Stimulated activated CD4-positive, alpha-beta T cell treated with anti-CD3 and anti-CD28 coated beads, Interleukin-1b, Interleukin-23, amount 100 ng/mL, for 1 hour (primary cell): ENCODE measurements at places on chromosomes 7 and 10.

DNA sequence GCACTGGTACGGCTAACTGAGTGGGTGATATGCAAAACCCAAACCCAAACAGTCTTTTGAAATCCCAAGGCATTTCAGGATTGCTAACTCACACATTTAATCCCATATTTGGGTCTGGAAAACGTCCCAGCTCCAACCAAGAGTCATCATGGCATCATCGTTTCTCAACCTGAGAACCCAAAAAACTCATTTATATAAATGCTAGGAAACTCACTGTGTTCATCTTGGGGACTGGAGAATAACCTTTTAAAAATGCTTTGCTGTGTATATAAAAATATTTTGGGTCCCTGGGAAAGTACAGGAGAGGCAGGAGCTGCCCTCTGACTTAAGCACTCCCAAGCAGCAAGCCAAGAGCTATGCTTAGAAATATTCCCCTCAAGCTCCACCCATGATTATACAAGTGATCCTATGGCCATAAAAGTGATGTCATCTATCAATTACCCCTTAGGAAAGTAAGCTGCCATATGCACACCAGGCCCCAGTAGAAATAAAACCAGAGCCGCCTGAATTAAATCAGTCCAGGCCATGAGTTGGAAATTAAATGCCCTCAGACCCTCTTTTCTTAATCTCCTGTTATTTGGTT lies 352.1 kb downstream of the FRMD4A start:
- no peak for DNase-seq

DNA sequence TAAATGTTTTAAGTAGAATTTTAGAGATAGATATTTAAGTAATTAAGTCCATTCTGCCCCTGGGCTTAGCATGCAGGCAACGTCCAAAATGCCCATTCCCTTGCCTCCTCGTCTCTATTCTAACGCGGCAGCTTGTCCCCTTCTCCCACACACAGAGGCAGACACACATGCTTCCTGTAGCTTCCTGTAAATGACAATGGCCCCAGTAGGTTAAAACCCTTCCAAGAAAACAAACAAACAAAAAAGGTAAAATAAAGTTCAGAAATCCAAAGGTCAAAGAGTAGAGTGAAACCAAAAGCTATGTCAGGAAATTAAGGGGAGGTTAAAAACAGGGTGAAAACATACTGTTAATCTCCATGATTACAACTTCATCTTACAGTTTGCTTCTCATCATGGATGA lies 857.6 kb downstream of the GATA3 start:
- no peak for DNase-seq

DNA sequence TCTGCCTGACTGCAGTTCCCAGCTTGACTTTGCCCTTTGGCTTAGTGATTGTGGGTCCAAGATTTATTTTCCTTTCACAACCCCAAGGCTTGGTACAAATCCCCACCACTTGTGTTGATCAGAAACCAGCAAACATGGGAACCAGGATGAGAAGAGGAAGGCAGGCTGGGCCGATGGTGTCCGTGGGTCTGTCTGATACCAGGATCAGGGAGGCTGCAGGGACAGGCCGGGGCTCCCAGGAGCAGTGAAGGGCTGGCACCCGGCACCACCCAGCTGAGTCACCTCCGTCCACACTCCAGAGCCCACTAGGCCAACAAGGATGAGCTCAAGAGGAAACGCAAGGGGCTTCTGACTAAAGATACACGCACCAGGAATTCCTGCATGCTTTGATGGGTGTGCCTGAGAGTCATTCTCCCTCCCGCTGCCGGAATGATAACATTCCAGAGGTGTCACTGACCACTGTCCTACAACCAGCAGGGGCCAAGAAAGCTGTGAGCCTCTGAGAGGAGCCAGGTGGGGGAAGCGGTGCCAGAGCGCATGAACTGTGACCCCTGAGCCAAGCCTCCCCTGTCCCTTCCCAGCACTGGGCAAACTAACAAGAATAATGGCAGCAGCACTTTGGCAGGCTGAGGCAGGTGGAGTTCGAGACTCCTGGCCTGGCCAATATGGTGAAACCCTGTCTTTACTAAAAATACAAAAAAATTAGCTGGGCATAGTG lies 29.2 kb upstream of the PROSER2 start:
- no peak for DNase-seq

- DNase-seq: no peak
Observed at GRCh38 chr10:51629934-51630639, 69.3 kb downstream of the CSTF2T start.

DNA sequence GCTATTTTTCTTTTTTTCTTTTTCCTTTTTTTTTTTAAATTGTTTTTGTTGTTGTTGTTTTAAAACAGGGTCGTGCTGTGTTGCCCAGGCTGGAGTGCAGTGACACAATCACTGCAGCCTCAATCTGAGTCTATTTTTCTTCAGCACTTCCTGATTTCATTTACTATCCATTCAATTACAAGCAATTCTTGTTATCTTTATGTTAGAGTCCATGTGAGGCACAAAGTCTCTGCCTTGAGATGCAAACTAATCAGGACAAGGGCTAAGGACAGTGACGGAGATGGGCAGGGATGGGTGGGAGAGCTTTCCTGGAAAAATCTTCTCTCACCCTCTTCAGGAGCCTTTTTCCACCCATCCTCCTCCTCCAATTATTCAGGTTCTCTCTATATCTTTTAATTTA lies 157.3 kb upstream of the AUTS2 start:
- no peak for DNase-seq

GRCh38 chr10:15712883-15713282 lies 6.8 kb downstream of the ITGA8 start:
- no peak for DNase-seq

DNA sequence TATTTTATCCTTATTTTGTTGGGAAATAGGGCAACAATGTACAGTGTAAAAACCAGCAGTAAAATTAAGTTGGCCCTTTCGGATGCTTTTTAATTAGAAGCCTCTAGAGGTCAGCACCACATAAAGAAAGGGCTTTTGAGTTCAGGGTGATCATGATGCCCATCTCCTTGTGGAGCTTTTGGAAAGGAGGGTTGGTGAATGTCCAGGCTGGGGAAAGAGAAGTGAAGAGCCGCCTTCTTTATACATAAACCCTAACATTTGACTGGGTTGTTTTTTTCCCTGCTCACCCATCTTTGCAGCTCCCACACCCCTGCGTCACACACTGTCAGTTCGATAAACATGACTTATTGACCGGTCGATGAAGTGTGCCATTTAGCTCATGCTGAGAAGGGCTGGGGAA lies 29.8 kb downstream of the MTURN start:
- no peak for DNase-seq

DNA sequence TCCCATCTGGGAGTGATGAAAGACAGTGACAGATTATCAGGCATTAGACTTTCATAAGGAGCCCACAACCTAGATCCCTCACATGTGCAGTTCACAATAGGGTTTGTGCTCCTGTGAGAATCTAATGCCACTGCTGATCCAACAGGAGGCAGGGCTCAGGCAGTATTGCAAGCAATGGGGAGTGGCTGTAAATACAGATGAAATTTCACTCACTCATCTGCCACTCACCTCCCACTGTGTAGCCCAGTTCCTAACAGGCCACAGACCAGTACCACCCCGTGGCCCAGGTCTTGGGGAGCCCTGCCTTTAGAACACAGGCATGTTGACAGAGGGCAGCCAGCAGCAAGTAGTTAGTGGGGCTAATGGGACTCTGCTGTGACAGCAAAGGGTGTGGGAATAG lies 137.3 kb upstream of the NANOS1 start:
- DNase-seq: no peak

GRCh38 chr7:514651-515598 lies 4.7 kb downstream of the PDGFA start:
- no peak for DNase-seq

- DNase-seq: no peak
Observed at GRCh38 chr7:64098-64915, 128.1 kb upstream of the FAM20C start.

DNA sequence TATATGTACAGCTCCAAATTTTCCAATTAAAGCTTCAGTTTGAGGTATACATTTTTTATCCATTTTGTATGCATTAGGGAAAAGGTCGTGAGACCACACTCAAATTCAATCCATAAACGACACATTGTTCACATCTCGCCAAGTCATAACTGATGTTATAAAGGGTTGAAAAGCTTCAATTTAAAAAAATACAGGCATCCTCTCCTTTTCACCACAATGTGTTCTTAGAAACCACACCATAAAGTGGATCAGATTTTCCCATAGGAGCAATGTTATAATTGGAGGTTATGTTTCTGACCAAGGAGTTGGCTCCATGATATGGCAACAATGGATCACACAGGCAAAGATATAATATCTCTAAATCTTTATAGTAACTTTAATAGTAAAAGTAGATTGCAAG lies 663.6 kb downstream of the PARD3 start:
- DNase-seq: no peak

- DNase-seq: no peak
Observed at GRCh38 chr7:158539711-158540146, 47.9 kb downstream of the PTPRN2 start.

- no peak for DNase-seq
Observed at GRCh38 chr7:121871188-121871587, 1.8 kb upstream of the PTPRZ1 start.

- DNase-seq: no peak
Observed at GRCh38 chr10:26057466-26057865, 123.4 kb downstream of the MYO3A start.

GRCh38 chr7:94355454-94355853 lies 39.2 kb upstream of the COL1A2 start:
- DNase-seq: no peak

- no peak for DNase-seq
Observed at GRCh38 chr7:142100634-142101033, 10.9 kb upstream of the MGAM2 start.

- DNase-seq: no peak
Observed at GRCh38 chr10:78533776-78534175, 500.1 kb downstream of the RPS24 start.

GRCh38 chr10:84398696-84399095 lies 70.3 kb downstream of the CCSER2 start:
- DNase-seq: no peak

GRCh38 chr7:67854221-67855178 lies 857.9 kb downstream of the TYW1 start:
- DNase-seq: no peak
